Epithelial cell of proximal tubule (primary cell): ENCODE measurements at places on chromosomes 5 and 9.

- DNase-seq: peak; percentile 54
Measured at GRCh38 chr5:107743373-107744000, 72.8 kb upstream of the EFNA5 start.

- DNase-seq: no peak
Measured at GRCh38 chr9:5326893-5327548, 12.7 kb downstream of the RLN1 start.

- DNase-seq: no peak
Measured at GRCh38 chr9:137354845-137355760, 53.0 kb upstream of the NRARP start.

- no peak for DNase-seq
Measured at GRCh38 chr5:61299261-61299681, 32.8 kb upstream of the ZSWIM6 start.

- no peak for DNase-seq
Measured at GRCh38 chr5:137802282-137803210, 48.4 kb upstream of the HNRNPA0 start.

DNA sequence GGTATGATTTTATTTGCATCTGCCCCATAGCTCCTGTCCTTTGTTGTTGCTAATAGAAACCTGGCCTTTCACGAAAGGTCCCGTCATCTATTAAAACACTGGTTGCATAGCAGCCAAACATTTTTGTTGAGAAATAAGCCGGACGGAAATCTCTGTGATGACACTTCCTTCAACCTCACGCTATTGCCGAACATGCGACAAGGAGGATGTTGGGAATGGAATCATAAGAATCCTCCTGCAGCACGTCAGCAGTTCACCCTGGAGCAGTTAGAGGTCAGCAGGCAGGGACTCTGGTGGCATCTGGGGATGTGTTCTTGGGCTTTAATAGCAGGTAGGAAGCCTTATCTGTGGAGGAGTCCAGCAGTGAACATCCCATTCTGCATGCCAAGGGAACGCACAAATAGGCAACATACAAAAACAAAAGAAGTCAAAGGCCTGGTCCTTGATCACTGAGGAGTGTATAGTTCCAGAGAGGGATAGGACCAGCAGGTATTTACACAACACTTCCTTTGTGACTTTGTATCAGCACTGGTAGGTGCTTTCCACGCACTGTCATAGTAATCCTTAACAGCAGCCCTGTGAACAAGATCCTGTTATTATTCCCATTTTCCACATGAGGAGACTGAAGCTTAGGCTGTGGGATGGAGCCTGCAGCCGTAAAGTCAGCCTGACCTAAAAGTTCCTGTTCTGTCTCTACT lies 33.4 kb downstream of the ARHGAP26 start:
- no peak for DNase-seq

DNA sequence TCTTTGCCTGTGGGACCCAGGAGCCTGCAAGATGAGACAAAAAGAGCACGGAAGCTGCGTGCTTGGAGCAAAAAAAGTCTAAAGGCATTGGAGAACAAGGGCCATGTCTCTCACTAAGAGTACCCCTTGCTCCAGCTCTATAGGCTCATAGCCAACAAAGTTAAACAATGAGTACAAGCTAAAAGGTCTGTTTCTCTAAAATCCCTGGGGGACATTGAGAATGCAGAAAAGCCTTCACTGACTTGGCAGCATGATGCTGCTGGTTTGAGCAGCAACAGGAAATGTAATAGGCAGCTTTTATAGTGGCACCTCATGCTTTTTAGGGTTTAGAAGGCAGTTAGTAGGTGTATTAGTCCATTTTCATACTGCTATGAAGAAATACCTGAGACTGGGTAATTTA lies 287.5 kb downstream of the SMARCA2 start:
- DNase-seq: no peak
